Natural killer cell (primary cell): ENCODE measurements at places on chromosomes 11 and 22. TPM values are rescaled to one million over a fixed set of nuclear protein-coding genes. Genes with fewer than 3 reads are reported as not detected.

TSSK2 gene
- total RNA-seq = not detected

NPAS4 gene
- not detected for total RNA-seq

HEPHL1 gene
- total RNA-seq = not detected

DBX1 gene
- total RNA-seq = not detected

UEVLD gene
- 13.6 TPM for total RNA-seq

COX8A gene
- total RNA-seq = 145 TPM

TSPO gene
- 81.7 TPM for total RNA-seq
